ENCODE measurements at places on chromosomes 3 and 15. TPM values are rescaled to one million over a fixed set of nuclear protein-coding genes. Genes with fewer than 3 reads are reported as not detected.

- H3K27ac ChIP-seq, result no peak overlapping the region
- H3K36me3 ChIP-seq, result no peaks in the 10 kb centered on the region
- no peak for DNase-seq
- no peaks in the 10 kb centered on the region for H3K27me3 ChIP-seq
Observed at GRCh38 chr3:132654190-132654589, 5.4 kb downstream of the ACAD11 start.

- peak; percentile 57 for DNase-seq
- no peaks in the 10 kb centered on the region for H3K27me3 ChIP-seq
- no peak overlapping the region for H3K4me3 ChIP-seq
- H3K27ac ChIP-seq, result no peak overlapping the region
- H3K4me1 ChIP-seq, result peaks cover 5% of the 10 kb centered on the region
Observed at GRCh38 chr3:194348354-194348753, 2.8 kb downstream of the CPN2 start.

GRCh38 chr15:65821070-65821469, 29.0 kb upstream of the DENND4A start:
- H3K27ac ChIP-seq, result no peak overlapping the region
- H3K4me3 ChIP-seq, result no peak overlapping the region
- H3K4me1 ChIP-seq, result no peaks in the 10 kb centered on the region
- no peak for DNase-seq

GRCh38 chr3:140950144-140950543, 8.5 kb downstream of the SLC25A36 start:
- H3K27me3 ChIP-seq, result no peaks in the 10 kb centered on the region
- peaks cover 22% of the 10 kb centered on the region for H3K4me1 ChIP-seq
- H3K36me3 ChIP-seq, result no peaks in the 10 kb centered on the region

DNA sequence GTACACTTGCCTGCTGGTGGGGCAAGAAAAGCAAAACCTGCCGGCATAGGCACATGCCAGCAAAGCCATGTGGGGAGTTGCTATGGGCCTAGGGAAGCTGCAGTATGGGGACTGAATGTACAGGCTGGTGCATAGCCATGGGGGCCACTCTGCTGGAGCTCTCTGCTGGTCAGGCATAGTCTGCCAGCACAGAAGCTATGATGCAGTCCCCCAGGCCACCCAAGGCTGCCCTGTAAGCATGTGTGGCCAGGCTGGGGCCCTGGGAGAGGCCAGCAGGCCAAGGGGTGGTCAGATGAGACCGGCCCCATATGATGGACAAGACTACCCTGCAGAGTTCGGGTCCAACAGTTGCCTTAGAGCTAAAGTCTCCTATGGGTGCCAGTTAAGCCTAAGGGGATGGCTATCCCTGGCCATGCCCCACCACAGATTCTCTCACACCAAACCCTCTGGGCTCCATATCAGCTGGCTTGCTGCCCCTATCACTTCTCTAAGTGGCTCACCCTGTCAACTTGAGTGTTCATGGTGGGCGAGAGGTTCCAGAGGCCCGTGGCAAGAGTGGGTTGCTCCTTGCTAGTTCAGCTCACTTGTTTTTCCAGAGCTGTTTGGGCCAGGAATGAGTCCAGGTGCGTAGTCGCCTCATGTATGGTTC, 41.8 kb downstream of the CEP63 start:
- H3K27me3 ChIP-seq, result no peaks in the 10 kb centered on the region
- H3K4me3 ChIP-seq, result no peak overlapping the region
- no peaks in the 10 kb centered on the region for H3K4me1 ChIP-seq
- no peak for DNase-seq
- no peaks in the 10 kb centered on the region for H3K36me3 ChIP-seq

GRCh38 chr3:14125193-14126016, 553 bp downstream of the TMEM43 start:
- peak; percentile 96 for DNase-seq
- peaks cover 16% of the 10 kb centered on the region for H3K36me3 ChIP-seq
- no peaks in the 10 kb centered on the region for H3K27me3 ChIP-seq
- peak overlapping the region; percentile 91 for H3K27ac ChIP-seq

DNA sequence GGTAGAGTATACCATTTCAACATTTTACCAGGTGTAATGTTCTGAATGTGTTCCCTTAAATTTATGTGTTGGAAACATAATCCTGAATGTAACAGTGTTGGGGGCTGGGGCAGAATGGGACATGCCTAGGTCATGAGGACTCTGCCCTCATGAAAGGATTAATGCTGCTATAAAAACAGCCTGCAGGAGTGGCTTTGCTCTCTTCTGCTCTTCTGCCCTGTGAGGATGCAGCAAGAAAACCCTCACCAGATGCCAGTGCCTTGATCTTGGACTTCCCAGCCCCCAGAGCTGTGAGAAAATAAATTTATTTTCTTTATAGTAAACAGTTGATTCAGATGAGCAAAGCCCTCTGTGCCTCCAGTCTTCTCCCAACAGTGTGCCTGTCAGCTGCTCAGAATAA, 326.0 kb upstream of the ONECUT1 start:
- H3K27me3 ChIP-seq, result no peaks in the 10 kb centered on the region
- H3K4me1 ChIP-seq, result no peaks in the 10 kb centered on the region
- no peak overlapping the region for H3K4me3 ChIP-seq
- H3K36me3 ChIP-seq, result no peaks in the 10 kb centered on the region
- H3K27ac ChIP-seq, result no peak overlapping the region
- no peak for DNase-seq

DNA sequence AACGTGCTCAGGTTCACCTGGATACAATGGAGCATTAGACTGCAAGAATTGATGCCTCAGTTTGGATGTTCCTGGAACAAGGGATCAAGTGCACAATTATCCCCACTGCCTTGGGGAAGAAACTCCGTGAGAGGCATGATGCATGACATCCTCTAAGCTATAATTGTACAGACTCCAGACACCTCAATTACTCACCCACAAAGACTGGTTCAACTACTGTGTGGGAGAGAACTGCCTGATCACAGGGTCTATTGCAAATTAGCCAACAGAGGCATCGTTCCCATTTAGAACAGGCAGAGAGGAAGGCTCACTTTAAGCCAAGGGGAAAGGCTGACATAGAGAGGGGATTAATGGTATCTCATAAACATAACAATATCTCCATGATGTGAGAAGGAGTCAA, 43.5 kb downstream of the ARRDC4 start:
- H3K27ac ChIP-seq, result no peak overlapping the region
- no peak overlapping the region for H3K4me3 ChIP-seq
- DNase-seq, result no peak
- H3K27me3 ChIP-seq, result no peaks in the 10 kb centered on the region
- no peaks in the 10 kb centered on the region for H3K4me1 ChIP-seq

DNA sequence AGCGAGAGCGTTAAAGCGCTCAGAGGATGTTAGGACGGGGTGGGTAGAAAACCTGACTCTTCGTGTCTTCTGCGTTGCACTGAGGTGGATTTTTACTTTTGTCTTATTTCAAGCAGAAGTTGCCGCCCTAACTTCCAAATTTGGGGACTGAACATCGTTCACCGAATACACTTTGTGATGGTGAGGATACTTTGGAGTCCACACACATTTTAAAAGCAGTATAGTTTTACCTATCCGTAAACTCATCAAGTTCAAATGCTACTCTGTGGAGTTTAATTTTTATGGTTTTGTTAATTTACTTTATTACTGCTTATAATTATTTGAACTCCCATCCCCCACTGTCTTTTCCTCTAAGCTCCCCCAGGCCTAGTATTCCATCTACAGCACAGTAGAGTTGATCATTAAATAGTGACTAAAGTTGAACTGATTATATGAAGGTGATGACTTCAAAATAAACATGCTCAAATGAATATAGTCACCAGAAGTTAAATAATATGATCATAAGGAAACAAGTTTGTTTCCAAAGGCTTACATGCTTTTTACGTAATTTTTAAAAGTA, 617 bp upstream of the EOGT start:
- H3K36me3 ChIP-seq, result peaks cover 18% of the 10 kb centered on the region
- DNase-seq, result peak; percentile 24
- peaks cover 45% of the 10 kb centered on the region for H3K4me1 ChIP-seq
- no peaks in the 10 kb centered on the region for H3K27me3 ChIP-seq
- peak overlapping the region; percentile 95 for H3K27ac ChIP-seq

- no peaks in the 10 kb centered on the region for H3K4me1 ChIP-seq
- no peak overlapping the region for H3K4me3 ChIP-seq
- peaks cover 14% of the 10 kb centered on the region for H3K27me3 ChIP-seq
- H3K27ac ChIP-seq, result no peak overlapping the region
- H3K36me3 ChIP-seq, result no peaks in the 10 kb centered on the region
Observed at GRCh38 chr15:88729581-88729980, 73.7 kb upstream of the ACAN start.

DNA sequence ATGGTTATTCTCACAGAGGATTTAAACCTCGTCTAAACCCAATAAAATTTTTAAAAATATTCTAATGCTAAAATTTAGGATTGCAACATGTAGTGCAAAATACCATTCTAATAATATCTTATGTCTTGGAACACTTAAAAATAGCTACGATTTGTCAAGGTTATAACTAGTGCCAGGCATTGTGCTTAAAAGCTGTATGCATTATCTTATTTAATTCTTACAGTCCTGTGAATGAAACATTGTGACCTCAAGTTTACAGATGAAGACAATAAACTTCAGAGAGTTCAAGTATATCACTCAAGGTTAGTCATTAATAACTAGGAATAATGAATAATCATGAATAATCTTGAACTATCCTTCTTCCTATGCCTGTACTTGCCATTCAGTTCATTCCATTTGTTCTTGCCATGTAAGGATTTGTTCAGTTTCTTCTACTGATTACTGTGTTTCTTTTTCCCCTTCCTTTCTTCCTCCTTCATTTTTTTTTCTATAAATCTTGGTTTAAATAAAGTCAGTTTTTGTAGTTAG, 897.6 kb upstream of the NR2F2 start:
- no peaks in the 10 kb centered on the region for H3K36me3 ChIP-seq
- no peak for DNase-seq
- H3K4me3 ChIP-seq, result no peak overlapping the region
- H3K27ac ChIP-seq, result no peak overlapping the region
- H3K4me1 ChIP-seq, result no peaks in the 10 kb centered on the region
- no peaks in the 10 kb centered on the region for H3K27me3 ChIP-seq

GRCh38 chr15:66039117-66039871, 170.0 kb downstream of the RAB11A start:
- no peak overlapping the region for H3K4me3 ChIP-seq
- no peak overlapping the region for H3K27ac ChIP-seq
- H3K36me3 ChIP-seq, result no peaks in the 10 kb centered on the region

- no peaks in the 10 kb centered on the region for H3K4me1 ChIP-seq
- peak; percentile 41 for DNase-seq
- no peaks in the 10 kb centered on the region for H3K27me3 ChIP-seq
- no peaks in the 10 kb centered on the region for H3K36me3 ChIP-seq
Observed at GRCh38 chr3:158845765-158846350, 44.0 kb downstream of the MFSD1 start.

DNA sequence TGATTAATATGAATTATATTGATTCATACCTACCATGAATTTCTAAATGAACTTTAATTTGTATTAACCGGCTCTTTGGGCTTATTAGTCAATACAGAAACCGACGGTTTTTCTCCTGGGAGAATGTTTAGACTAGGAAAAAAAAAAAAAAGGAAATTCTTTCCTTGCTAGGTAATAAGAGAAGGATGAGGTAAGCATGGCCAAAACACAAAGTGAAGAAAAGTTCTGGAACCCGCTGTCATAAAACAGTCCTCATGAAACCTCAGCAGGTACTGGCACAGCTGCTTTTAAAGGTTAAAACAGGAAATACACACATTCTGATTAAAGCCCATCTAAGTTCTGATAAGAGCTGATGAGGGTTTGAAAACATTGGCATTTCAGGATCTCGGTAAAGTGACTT, 30.8 kb upstream of the PSTPIP1 start:
- 0 out of 2 replicates have a peak, but pooled peaks cover 21% of the 10 kb centered on the region for H3K27me3 ChIP-seq
- H3K4me3 ChIP-seq, result no peak overlapping the region
- no peaks in the 10 kb centered on the region for H3K36me3 ChIP-seq
- DNase-seq, result peak; percentile 35

DNA sequence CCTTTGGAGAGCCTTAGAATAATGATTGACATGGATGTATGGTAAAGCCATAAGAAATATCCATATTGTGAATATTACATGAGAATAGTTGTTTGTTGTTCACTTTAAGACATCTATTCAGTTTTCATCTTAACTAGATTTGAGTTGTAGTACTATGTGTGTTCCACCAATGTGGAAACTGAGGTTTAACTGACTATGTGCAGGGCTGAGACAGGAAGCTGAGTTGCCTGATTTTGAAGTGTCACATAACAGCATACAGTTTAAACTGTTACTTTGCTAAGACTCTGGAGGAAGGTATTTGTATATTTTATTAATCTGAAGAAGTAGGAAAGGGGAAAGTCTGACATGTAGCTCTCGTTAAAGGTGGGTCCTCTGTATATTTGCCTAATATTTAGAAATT, 2.1 kb downstream of the ECT2 start:
- DNase-seq, result no peak
- peaks cover 23% of the 10 kb centered on the region for H3K4me1 ChIP-seq
- H3K4me3 ChIP-seq, result peak overlapping the region; percentile 88
- no peaks in the 10 kb centered on the region for H3K27me3 ChIP-seq
- peaks cover 18% of the 10 kb centered on the region for H3K36me3 ChIP-seq

- DNase-seq, result peak; percentile 35
- no peaks in the 10 kb centered on the region for H3K4me1 ChIP-seq
- H3K36me3 ChIP-seq, result no peaks in the 10 kb centered on the region
Observed at GRCh38 chr3:150220799-150221198, 187.3 kb upstream of the TSC22D2 start.

- H3K4me3 ChIP-seq, result no peak overlapping the region
- no peaks in the 10 kb centered on the region for H3K27me3 ChIP-seq
- H3K36me3 ChIP-seq, result no peaks in the 10 kb centered on the region
- no peak overlapping the region for H3K27ac ChIP-seq
Observed at GRCh38 chr3:18572809-18573208, 147.7 kb upstream of the SATB1 start.

Gene SPTBN5
- total RNA-seq, result 0.11 TPM

Gene TRIM69
- total RNA-seq, result 9.7 TPM

Gene CLDN1
- 0.32 TPM for total RNA-seq

Gene VIPR1
- total RNA-seq, result not detected

Gene LMAN1L
- not detected for total RNA-seq

Gene CD86
- not detected for total RNA-seq

Gene CIDEC
- not detected for total RNA-seq

Gene CLN6
- 12.3 TPM for total RNA-seq
